Sciatic nerve (tissue), 2 donors: ENCODE measurements at places on chromosomes 6 and 20. TPM values are rescaled to one million over a fixed set of nuclear protein-coding genes. Genes with fewer than 3 reads are reported as not detected.

DNA sequence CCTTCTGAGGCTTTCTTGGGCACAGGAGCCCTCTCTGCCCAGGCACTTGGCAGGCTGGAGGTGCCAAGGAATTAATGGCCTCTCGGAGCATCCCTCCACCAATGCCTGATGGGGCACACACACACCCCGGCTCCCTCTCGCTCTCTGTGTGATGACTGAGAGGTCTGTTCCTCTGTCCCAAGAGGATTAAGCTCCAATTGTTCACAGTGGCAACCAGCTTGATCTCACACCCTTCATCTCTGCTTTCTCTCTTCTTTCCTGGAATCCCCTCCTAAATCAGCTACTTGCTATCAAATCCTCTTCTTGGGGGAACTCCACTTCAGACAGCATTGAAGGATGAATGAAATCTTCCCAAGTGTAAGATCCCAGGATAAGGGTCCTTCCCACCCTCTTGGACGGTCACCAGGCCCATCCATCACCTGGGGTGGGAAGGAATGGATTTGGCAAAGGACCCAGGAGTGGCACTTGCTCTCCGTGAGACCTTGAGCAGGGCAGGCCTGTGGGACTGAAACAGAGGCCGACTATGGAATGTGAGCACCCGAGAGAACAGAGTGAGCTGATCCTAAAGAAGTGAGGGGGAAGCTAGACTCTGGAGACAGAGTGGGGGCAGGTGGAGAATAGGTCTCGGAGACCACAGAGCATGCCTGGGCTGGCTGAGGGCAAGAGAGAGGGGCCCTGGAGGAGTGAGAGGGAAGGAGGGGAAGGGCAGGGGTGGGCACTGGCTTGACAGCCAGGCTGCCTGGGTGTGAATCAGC lies 93.6 kb downstream of the GRM4 start:
- DNase-seq = no peak

- no peak for DNase-seq
Observed at GRCh38 chr6:133956416-133957049, 3.5 kb downstream of the TBPL1 start.

The UNC5CL gene
- total RNA-seq = 1.6 TPM

GRCh38 chr20:12916699-12917098 lies 92.1 kb upstream of the SPTLC3 start:
- no peak for DNase-seq

GRCh38 chr6:128754658-128755256 lies 128.2 kb upstream of the LAMA2 start:
- DNase-seq = no peak

The DDX43 gene
- total RNA-seq = 0.89 TPM

The RAE1 gene
- 17.5 TPM for total RNA-seq

DNA sequence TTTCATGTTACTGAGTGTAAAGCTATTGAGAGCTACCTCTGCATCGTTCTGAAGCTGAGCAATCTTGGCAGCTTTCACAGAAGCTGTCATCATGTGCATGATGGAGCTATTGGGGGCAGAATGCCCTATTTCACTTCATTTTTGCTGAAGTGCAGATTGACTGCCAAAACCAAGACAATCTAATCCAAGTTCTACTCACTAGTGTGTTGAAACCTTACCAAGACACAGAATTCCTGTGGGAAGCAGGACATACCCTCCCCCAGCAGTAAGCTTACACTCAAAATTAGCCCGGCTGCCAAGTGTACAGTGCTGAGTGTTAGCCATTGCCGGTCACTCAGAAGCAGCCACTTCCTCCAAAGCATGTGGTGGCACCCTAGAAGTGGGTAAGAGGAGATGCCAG lies 177.3 kb upstream of the TENT5A start:
- no peak for DNase-seq

DNA sequence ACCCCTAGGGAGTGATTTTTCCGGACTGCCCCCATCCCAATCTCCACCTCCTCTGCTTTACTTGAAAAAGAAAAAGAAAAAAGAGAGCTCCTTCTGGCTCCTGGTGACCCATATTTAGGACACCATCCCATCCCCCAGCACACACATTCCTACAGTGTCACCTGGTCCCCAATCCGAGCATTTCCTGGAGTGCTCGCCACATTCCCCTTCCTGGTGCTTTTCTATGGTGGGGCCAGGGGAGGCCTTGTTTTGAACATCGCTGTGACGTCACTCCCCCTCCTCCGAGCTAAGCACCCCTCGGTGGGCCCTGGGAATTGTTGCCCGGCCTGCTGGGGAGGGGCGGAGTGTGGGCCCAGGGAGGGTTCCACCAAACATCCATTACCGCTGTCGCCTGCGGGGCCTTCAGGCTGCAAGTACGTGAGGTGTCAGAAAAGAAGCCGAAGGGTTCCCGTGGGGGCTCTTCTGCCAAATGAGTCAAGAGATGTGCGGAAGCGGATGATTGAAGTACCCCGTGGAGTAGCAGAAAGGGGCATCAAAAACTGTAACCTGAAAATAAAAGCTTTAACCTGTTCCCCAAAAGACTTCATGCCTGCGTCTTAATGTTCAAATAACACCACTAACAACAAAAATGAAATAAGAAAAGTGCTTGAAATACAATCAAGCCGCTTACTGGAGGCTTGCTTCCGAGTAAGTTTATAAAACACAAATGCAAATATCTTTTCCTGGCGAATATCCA lies 2.8 kb upstream of the FOXC1 start:
- DNase-seq = no peak

The FHL5 gene
- total RNA-seq = 13.2 TPM

- no peak for DNase-seq
Observed at GRCh38 chr20:55174635-55175034, 699.2 kb downstream of the DOK5 start.

- DNase-seq = no peak
Observed at GRCh38 chr6:163780994-163781393, 366.5 kb downstream of the QKI start.

DNA sequence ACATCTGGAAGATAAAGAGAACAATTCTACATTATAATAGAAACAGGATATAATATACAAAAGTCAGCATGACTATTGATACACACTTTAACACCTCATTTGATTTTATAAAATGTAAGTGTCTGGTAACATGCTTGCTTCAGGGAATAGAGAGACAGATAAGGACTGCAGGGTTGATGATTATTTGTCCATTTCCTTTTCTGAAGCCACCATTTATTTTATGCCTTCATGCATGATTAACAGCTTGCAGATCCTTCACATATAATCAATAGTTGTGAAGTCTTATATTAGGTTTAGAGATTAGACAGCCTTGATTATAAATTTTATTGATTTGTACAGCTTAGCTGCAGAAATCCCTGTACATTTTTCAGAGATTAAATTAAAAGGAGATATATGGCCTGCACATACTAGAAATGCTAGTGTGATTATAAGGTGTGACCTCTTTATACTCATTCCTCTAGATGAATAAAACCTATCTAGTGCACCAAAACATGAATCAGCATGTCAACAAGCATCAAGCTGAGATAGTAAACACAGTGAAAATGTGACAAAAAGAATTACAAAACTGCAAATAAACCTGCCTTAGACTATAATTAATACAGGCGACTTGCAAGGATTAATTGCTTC lies 198.8 kb upstream of the THEMIS start:
- no peak for DNase-seq

The SLC26A8 gene
- total RNA-seq = 1.5 TPM

DNA sequence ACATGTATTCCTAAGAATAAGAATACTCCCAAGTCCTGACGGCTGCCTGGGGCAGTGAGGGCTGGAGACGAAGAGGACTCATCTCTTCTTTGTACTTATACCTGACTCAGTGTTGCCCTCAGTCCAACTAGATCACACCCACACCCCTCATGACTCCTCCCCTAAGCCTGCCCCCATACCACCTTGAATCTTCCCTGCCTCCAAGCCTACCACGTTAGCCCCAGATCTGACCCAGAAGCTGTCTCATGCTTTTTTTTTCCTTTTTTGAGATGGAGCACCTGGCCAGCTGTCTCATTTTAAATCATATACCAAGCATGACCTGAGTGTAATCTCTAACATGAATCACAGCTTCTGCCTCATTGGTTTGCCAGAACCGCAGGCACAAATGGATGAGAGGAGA lies 45.2 kb downstream of the MUC22 start:
- no peak for DNase-seq
